ENCODE measurements at places on chromosomes 7 and 10. TPM values are rescaled to one million over a fixed set of nuclear protein-coding genes. Genes with fewer than 3 reads are reported as not detected.
A peak's percentile ranks its signal among the peaks of the same experiment; 100 is the strongest.

GRCh38 chr10:101161494-101162299, 30.6 kb downstream of the TLX1 start:
- peak; percentile 74 for DNase-seq

The TUBAL3 gene
- total RNA-seq: not detected

DNA sequence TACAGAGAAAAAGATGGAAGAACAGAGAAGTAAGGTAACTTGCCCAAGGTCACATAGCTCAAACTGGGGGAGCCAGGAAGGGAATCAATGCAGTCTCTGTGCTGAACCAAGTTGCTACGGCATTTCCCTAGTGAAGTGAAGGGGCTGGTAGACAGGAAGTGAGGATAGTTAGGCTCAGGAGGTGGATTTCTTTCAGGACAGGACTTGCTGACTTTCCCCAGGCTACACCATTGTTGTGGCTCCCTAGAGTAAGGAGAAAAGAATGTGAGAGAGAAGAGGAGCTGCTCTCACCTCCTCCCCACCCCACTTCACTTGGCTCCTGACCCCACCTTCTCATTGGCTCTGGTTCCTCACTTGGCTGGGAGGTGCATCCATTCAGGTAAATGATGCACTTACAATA, 316.9 kb downstream of the INHBA start:
- DNase-seq: no peak

DNA sequence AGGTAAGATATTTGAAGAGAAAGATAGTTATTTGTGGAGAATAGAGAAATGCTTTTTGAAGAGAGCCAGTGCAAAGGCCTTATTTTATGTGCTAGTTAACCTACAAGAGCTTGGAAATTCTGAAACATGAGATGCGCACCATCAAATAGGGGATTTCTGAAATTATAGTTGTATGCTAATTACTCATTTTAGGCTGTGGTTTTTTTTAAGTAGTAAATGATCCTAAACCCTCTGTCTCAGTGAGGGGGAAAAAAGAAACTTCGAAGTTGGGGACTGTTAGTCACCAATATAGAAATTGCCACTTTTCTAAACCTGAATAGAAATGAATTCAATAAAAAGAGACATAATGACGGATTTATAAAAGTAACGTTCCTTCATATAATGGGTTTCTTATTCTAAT, 119.3 kb upstream of the MDFIC start:
- no peak for DNase-seq

The EPO gene
- not detected for total RNA-seq
